Astrocyte of the spinal cord (primary cell): ENCODE measurements at places on chromosomes 5 and 9.

DNA sequence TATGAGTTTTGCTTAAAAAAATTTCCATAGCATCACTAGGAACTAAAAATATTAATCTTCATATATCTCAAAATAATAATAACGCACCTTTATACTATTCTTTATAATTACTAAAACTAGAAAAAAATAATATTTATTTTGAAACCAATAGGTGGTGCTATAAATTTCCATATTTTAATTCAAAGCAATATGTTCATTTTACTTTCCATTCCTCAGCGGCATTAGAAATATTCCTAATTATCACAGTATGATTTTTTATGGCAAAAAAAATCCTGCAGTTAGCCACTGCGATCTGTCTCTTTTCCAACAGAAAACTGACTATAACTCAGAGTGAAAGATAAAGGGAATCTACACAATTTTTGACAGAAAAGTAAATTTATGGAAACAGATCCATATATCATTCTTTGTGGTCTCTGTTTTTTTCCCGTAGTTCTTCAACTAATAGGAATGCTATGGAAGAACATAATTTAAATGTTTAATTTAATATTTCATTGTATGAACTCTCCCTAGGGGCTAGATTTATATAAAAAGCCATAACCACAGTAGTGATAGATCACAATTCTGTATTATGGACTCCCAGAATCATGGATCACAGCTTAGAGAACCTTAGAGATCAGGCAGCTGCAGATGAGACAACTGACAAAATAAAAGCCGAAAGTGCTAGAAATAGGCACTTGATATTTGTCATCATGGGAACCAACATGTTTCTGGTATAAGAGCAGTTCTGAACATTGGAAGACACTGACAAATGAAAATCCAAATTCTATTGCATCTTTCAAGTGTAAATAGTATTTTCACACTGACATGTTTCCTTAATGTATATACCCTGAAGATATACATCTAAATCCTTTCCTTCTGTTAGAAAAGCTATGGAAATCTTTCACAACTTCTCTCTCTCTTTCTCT is 167.7 kb upstream of the MPDZ start:
- DNase-seq, result no peak

- DNase-seq, result no peak
Observed at GRCh38 chr5:60794691-60795090, 49.4 kb downstream of the ELOVL7 start.

DNA sequence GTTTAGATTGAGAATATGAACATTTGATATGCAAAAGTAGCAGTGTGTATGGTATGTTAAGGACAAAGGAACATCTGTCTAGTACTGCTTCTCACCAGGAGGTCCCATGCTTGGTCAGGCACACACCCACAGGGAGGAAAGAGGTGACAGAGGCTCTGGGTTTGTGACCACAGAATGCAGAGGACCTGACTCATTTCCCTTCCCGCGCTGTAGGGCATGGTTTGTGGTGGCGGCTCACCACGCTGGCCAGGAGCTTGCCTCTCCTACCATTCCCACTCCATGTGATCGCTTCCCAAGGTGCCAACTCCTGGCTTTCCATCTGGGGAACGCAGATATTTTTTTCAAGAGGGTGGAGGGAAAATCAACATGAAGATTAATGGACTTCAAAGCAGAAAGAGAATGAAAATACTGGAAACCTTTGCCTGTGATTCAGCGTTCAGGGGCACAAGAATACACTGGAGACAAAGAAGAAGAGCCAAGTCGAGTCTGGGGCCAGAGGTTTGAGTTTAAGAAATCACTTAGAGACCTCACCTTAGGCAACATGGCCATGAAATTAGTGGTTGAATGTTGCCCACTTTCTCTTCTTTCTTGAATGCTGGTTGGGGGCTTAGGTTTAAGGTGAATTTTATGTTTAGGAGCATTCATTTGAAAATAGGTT is 477.8 kb downstream of the CCDC171 start:
- peak; percentile 98 for DNase-seq

DNA sequence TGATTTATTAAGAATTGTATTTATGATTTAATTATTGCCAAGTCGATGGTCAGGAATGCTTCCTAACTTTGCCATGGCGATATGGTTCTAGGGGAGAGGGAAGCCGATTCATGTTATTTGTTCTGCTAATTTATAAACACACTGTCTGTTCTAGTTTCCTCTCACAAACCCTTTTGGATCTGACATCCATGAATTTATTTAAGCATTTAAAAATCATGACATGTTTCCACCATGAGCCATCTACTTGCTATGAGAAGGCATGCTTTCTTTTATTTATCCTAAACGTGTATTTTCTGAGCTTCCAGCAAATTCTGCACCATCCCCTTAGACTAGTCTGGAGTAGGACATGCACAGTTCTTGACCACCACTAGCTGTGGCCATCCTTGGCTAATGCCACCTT is 136.6 kb upstream of the STC2 start:
- DNase-seq, result no peak

DNA sequence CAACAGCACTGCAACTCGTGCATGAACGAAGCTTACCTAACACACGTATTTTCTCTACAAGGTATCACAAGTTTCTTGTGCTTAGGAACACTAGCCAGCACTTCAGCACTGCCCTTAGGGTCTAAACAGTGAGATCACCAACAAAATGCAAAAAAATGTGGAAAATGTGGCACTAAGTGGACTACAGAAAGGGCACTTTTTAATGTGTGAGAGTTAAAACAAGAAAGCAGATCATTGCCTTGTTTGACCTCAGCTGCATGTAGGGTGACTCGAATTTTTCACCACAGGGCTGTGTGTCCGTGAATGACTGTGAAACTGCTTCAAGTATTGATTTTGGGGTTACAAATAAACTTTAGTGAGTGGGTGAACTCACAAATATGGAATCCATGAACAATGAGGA is 90.5 kb downstream of the MARCHF3 start:
- no peak for DNase-seq

DNA sequence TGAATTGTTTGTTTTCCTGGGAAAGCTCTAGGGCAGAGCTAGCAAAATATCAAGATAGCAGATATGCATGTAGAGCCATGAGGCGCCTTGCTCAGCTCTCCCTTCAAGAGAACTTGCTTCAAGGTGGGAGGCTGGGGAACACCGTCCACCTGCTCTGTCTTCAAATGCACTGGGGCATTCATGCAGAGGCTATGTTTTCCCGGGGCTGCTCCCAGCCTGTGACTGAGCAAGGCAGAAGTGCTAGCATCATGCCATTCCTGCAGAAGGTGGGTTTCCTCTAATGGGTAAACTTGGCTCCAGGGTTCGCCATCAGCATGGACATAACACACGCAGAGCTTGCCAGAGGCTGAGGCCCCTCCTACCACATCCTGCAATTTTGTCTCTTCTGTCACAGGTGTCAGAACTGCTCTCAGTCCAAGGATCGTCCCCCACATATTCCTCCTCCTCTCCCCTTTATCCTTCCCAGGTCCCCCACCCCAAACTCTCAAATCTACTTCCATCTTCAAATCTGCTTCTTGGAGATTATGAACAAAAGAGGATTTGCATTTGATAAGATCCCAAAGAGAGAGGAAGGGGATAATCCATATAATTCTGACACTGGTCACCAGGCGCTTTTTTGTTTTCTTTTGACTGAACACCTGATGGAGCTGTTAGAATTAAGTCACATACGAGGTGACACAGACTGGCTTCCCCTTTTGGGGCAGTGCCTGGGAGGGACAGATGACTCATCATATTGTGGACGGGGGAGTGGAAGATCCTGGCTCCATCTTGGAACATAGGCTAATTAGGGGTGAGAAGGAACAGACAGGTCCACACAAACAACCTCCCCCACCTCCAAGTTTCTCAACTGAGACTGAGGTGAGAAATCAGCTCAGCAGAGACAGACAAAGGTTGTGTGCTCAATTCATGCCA is 85.0 kb upstream of the TAF11L2 start:
- DNase-seq, result no peak

DNA sequence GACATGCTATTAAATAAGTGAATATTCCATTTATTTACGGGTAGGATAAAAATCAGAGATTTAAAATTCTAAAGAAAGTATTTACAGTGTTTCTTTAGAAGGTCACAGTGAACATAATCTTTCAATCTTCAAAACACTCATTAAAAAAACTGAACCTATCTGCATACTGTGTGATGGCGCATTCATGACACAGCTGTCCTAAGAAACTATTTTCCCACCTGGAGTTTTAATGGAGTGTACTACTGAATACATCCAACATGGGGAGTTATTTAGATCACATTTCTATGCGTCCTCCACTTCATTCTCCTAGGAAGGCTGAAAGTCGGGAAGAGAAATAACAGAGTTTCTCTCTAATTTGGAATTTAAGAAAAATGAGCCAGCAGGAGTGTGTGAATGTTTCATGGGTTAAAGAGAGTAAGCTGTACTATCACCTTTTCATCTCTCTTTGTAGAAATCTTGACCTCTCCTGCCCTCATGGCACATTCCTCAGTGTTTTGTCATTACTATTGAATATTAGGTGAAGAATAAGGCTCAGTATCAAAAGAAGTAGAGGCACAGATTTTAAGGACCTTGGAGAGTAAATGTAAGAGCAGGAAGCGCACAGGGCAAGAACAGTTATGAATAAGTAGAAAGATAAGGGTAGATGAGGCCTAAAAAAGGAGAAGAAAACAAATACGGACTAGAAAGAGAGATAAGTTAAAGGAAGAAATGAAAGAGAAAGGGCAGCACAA is 551.2 kb upstream of the TUSC1 start:
- no peak for DNase-seq

DNA sequence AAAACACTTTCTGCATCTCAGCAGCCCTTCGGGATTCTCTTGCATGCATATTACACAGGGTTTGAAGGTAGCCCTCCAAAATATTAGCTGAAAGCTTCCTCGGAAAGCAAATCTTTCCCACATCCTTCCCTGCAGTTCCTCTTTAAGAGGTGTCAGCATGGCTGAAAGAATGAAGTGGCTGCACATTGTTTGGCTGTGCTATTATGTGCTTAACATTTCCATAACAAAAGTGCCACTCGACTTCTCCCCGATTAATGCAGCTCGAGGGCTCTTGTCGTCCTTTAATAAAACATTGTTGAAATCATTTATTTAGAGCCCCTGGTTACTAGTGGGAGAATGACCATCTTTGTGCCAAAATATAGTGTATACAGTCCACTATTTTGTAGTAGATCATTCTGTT is 6.5 kb downstream of the GAS1 start:
- DNase-seq, result no peak

DNA sequence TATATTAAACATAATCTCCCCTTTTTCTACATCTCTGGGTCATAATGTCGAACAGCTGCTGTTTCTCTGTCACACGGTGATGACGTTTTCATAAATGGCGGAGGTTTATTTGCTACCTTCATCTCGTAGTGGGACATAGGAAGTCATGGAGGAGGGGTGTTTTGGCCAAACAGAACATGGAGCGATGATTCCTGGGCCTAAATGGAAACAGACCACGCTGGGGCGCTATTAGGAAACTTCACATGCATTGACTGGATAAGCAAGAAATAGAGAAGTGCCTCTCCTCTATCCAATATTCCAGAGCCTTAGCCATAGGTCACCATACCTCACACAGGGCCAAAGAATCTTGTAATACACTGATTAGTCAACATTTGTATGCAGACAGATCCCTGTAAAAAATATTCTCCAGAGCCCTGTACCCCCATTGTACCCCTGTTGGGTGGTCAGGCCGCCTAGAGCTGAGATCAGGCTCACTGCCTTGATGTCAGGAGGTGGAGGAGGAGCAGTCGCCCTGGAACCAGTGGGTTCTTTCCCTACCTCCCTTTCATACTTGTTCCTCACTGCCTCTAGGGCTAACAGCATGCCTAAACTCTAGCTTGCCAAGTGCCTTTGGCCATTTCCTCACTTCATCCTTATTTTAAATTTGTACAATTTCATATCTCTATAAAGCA is 77.8 kb upstream of the SPIN1 start:
- no peak for DNase-seq

DNA sequence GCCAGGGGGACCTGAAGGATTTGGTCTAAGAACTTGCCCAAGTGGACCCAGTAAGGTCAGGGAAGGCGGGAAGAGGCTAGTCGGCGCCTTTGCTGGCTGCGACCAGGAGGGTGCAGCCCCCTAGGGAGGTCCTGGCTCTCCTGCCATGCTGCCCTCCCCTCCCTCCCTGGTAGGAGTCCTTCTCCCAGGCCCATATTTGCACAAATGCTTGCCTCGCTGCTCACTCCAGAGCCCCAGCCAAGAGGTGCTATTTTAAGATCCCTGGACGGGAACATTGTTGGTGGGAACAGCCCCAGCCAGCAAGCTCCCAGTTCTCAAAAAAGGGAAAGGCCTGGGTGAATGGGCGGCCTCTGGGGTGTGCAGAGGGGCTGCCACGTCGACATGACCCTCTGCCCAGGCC is 4.3 kb upstream of the IL17B start:
- DNase-seq, result no peak

- peak; percentile 27 for DNase-seq
Observed at GRCh38 chr9:115540091-115540490, 422.1 kb upstream of the TNC start.

DNA sequence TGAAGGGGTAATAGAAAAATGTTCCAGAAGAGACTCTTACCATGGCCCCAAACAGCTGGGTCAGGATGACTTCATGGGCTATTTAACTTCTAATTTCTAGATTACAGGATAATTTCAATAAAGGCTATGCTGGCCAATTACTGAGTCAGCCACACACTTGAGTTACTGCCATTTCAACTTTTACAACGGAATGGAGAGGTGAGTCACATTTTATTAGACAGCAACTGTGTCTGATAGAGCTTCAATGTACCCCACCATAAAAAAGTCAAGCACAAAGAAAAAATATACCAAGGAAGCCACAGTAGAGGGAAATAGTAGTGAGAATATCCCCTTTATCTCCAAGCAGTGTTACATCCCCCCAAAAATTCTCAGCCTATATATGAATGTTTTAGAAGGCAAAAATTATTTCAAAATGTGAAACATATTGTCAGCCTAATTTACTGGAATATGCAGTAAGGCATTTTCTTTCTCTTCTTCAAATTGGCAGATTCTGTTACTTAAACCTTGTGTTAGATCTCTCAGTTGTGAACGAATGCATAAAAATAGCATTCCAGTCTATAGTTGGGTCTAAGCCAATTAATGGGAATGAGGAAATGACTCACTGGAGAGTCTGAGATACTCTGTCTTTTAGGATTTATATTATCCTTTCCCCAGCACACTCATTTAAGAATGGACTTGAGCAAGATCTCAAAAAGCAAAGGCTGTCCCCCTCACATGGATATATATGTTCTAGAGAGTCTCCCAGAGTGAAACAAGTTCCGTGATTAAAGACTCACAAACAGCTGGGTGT is 47.1 kb upstream of the RAI14 start:
- peak; percentile 94 for DNase-seq

- DNase-seq, result no peak
Observed at GRCh38 chr5:68950930-68951329, 142.9 kb upstream of the SLC30A5 start.

DNA sequence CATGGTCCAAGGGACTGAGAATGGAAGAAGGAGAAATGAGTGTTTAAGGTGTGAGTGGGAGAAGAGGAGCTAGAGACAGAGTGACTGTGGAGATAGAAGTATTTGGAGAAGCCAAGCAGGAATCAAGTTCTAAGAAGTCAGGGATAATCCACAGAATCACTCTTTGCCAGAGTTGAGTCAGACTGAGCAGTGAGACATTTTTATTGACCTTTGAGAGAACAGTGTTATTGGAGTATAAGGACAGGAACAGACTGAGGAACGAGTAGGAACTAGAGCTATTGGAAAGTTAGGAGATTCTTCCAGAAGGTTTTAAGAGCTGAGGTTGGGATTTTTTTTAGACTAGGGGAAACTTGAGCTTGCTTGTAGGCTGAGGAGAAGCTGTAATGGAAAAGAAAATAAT is 37.2 kb downstream of the RCL1 start:
- peak; percentile 55 for DNase-seq
